Activated CD8-positive, alpha-beta T cell treated with anti-CD3 and anti-CD28 coated beads for 36 hours (primary cell): ENCODE measurements at places on chromosomes 7 and 10. TPM values are rescaled to one million over a fixed set of nuclear protein-coding genes. Genes with fewer than 3 reads are reported as not detected.

DNA sequence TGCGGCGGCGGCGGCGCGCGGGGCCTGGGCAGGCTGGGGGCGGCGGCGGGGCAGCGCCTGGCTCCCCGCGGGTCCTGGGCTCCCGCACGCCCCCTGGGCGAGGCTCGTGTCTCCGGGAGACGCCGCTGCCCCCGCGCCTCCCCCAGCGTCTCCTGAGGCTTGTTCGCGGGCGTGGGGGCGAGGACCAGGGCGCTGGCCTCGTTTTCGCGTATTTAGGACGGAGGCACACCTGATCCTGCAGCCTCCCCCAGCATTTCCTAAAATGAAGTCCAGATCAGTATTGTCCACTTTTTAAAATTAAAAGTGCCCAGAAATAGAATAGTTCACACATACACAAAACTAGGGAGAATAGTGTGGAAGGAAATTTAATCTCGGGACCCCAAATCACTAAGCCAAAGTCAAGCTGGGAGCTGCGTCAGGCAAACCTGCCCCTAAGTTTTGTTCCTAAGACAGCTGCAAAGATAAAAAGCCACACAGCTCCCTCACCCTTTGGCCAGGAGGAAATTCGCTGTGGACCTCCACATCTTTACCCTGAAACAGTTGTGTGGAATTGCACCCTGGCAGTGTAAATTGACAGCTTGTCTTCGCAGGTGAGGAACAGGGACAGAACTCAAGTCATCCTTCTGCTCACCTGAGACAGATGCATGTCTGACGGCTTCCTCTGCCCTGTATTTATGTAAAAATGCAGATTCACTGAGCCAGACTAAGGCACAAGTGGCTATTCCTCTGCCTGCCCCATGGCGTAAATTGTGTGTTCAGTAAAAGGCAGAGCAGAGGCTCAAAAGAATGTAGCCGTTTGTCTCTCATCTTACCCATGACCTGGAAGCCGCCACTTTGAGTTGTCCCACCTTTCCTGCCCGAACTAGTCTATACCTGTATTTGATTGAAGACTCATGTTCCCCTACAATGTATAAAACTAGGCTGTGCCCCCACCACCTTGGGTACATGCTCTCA is 740 bp downstream of the GALNT11 start:
- peak; percentile 11 for DNase-seq

DNA sequence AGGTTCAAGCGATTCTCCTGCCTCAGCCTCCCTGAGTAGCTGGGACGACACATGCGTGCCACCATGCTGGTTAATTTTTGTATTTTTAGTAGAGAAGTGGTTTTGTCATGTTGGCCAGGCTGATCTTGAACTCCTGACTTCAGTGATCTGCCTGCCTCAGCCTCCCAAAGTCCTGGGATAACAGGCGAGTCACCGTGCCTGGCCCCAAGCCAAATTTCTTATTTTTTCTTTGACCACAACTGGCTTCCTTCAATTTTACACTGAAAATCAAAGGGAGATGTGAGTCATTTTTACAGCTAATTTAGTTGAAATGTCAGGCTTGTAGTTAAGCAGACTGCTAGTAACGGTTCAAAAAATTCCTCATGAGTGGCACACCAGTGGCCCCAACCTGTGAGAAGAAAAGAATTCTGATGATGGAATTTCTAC is 7.8 kb downstream of the RNF216 start:
- peak; percentile 69 for DNase-seq

The NUTM2B gene
- total RNA-seq = 0.83 TPM

The SEC61G gene
- 172 TPM for total RNA-seq

GRCh38 chr7:30479202-30480120 is 877 bp upstream of the NOD1 start:
- peak; percentile 50 for DNase-seq

- DNase-seq = no peak
These were observed 104.7 kb downstream of the COL13A1 start for GRCh38 chr10:69906425-69906824.
